Heart left ventricle (tissue), 16 donors: ENCODE measurements at places on chromosomes 2 and 18. TPM values are rescaled to one million over a fixed set of nuclear protein-coding genes. Genes with fewer than 3 reads are reported as not detected.

DNA sequence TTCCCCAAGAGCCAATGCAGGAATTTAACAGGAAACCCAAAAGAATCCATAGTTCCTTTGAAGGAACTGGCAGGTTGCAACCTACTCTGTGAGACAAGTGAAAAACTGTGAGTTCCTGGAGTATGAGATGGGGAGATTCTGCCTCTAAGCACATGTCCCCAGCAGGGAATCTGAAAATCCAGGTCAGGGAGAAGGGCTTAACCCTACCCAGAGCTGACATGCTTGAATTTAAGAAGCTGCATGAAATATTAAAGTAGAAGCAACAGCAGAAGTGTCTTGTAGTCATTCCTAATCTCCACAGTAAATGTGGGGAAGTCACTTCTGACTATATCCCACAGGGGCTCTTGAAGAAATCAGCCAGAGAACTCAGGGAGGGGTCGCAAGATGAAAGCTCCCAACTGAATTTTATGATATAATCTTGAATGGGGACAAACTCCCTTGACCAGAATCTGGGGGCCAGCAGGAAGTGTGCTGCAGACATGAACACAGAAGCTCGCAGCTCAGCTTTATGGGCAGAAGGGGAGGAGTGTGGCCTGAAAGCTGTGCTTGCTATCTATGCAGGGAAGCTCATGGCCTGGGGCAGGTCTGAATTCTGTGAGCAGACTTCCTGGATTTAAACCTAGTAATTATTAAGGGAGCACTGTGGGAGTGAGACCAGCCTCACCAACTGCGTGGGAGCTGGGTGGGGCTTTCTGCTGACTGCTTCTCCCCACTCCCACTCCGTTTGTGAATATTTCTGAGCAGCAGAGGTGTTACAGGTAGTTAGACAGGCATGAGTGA, 184.1 kb upstream of the KYNU start:
- DNase-seq = no peak
- no peaks in the 10 kb centered on the region for H3K36me3 ChIP-seq
- no peaks in the 10 kb centered on the region for H3K4me1 ChIP-seq

- H3K36me3 ChIP-seq = no peaks in the 10 kb centered on the region
- H3K4me1 ChIP-seq = no peaks in the 10 kb centered on the region
- no peak overlapping the region for H3K4me3 ChIP-seq
- no peak for DNase-seq
- H3K27ac ChIP-seq = no peak overlapping the region
Measured at GRCh38 chr18:56890632-56891031, 239.5 kb downstream of the WDR7 start.

GRCh38 chr2:157782057-157782845, 93.9 kb downstream of the ACVR1 start:
- DNase-seq = no peak
- no peaks in the 10 kb centered on the region for H3K27me3 ChIP-seq
- peaks cover 9% of the 10 kb centered on the region for H3K36me3 ChIP-seq
- no peaks in the 10 kb centered on the region for H3K4me1 ChIP-seq
- H3K27ac ChIP-seq = no peak overlapping the region

DNA sequence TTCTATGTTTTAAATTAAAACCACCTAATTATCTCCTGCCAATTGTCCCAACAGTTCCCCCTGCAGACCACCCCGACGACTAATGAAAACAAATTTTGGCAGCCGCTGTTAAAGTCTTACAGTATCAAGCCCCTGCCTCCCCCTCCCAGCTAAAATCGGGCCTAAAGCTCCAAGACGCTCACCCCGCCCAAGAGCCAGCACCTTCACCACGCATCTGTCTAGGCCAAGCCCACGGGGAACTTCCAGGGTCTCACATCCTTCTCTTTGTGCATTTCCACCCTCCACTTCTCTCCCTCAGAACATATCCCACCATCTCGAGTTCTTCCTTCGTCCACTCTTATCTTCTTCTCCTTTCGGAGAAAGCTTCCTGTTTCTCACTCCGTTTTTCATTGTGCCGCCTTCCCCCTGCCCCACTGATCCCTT, 445 bp downstream of the PRPF40A start:
- H3K27me3 ChIP-seq = no peaks in the 10 kb centered on the region
- peak overlapping the region; percentile 84 for H3K27ac ChIP-seq
- peak overlapping the region; percentile 92 for H3K4me3 ChIP-seq
- peaks cover 35% of the 10 kb centered on the region for H3K36me3 ChIP-seq
- peak; percentile 13 for DNase-seq

DNA sequence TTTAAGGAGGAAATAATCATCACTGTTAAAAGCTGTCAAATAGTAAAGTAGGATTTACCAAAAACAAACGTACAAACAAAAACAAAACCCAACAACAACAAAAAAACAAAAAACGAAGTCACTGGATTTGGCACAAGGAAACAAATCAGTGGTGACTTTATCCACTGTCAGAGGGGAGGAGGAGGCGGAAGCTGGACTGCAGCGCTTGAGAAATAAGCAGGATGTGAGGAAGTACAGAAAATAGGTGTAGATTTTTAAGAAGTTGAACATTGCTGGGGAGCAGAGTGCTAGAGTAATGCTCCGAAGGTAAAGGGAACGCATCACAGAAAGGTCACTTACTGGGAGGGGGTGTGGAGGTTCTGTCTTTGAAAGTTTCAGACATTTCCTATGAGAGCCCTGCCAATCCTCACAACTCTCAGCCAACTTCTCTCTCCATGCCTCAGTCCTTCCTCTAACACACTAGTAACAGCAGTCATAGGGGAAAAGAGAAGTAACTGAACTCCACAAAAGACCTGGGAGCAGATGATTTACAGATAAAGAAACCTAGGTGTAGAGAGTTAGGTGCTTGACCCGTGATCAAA, 220.2 kb upstream of the SMAD7 start:
- peaks cover 27% of the 10 kb centered on the region for H3K4me1 ChIP-seq
- no peak overlapping the region for H3K27ac ChIP-seq
- no peaks in the 10 kb centered on the region for H3K36me3 ChIP-seq
- H3K27me3 ChIP-seq = no peaks in the 10 kb centered on the region
- DNase-seq = no peak

DNA sequence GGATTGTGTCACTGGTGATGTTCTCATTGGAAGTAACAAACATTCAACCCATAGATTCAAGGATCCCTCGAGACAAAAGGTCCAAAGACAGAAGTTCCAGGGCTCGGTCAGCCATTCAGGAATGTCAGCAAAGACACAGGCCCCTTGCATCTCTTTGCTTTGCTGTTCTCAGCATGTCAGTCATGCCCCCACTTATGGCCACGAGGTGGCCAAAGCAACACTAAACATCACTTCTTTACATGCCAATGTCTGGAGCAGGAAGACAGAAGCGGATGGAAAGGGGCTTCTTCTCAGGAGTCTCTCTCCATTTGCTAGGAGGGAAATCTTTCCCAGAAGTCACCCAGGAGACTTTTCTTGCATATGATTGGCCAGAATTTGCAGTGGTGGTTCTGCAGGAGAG, 191.6 kb upstream of the SP5 start:
- peaks cover 12% of the 10 kb centered on the region for H3K4me1 ChIP-seq
- H3K27me3 ChIP-seq = no peaks in the 10 kb centered on the region
- H3K4me3 ChIP-seq = no peak overlapping the region

- H3K27ac ChIP-seq = no peak overlapping the region
- no peaks in the 10 kb centered on the region for H3K36me3 ChIP-seq
- H3K4me1 ChIP-seq = no peaks in the 10 kb centered on the region
- H3K27me3 ChIP-seq = no peaks in the 10 kb centered on the region
- H3K4me3 ChIP-seq = no peak overlapping the region
Measured at GRCh38 chr2:108870069-108870644, 83.6 kb downstream of the CCDC138 start.

- H3K36me3 ChIP-seq = no peaks in the 10 kb centered on the region
- DNase-seq = peak; percentile 94
- no peaks in the 10 kb centered on the region for H3K27me3 ChIP-seq
- H3K4me3 ChIP-seq = peak within 1 kb of the TSS; percentile 87
- H3K27ac ChIP-seq = no peak within 1 kb of the TSS
Measured at GRCh38 chr2:233854241-233854981, at the start of gene HJURP. TSS of gene HJURP (minus strand) at chr2:233854535. CDS start at chr2:233854500, 35 bp downstream.

DNA sequence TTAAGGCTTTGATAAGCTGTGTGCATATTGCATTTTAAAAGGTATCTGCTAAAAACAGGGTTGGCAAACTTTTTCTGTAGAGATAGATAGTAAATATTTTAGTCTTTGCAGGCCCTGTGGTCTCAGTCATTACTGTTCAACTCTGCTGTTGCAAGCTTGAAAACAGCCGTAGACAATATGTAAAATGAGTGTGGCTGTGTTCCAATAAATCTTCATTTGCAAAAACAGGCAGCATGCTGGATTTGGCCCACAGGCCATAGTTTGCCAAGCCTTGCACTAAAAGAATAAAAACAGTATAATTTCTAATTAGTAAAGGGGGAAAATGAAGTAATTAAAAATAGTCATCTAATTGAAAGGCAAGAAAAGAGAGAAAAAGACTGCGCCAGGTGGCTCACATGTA, 35.3 kb downstream of the GCKR start:
- no peaks in the 10 kb centered on the region for H3K4me1 ChIP-seq
- H3K4me3 ChIP-seq = no peak overlapping the region

DNA sequence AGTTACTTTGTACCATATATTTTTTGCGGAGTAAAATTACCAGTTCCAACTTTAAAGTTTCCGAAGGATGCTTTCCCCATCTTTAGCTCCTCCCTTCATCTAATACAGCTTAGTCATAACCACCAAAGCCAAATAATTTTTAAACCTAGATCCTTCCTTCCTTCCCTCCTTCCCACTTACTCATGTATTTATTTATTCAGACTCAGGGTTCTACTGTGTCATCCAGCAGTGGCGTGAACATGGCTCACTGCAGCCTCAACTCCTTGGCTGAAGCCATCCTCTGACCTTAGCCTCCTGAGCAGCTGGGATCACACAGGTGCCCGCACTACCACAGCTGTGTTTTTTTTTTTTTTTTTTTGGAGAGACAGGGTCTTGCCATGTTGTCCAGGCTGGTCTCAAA, 4.4 kb downstream of the LPIN2 start:
- no peak overlapping the region for H3K27ac ChIP-seq
- H3K4me3 ChIP-seq = no peak overlapping the region
- H3K27me3 ChIP-seq = no peaks in the 10 kb centered on the region
- no peaks in the 10 kb centered on the region for H3K36me3 ChIP-seq
- DNase-seq = no peak

DNA sequence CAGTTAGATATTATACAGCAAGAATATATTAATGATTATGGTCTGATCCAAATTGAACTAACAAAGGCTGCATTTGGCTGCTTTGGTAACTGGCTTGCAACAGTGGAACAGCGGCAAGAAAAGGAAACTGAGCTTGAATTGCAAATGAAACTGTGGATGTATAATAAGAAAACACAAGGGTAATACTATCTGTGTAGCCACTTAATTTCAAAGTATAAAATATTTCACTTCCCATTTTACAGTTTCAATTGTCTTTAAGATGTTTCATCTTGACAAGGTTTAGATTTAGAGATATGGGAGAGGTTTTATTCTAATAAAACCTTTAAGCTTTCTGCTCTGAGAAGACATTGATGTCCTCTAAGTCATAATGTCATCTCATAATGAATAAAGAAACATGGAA, 23.8 kb downstream of the WDR75 start:
- DNase-seq = no peak
- peaks cover 8% of the 10 kb centered on the region for H3K4me1 ChIP-seq
- no peaks in the 10 kb centered on the region for H3K27me3 ChIP-seq
- peaks cover 17% of the 10 kb centered on the region for H3K36me3 ChIP-seq
- H3K27ac ChIP-seq = no peak overlapping the region

GRCh38 chr2:240294514-240294913, 140.9 kb upstream of the GPC1 start:
- H3K36me3 ChIP-seq = no peaks in the 10 kb centered on the region
- peaks cover 16% of the 10 kb centered on the region for H3K4me1 ChIP-seq
- DNase-seq = no peak
- peak overlapping the region; percentile 62 for H3K27ac ChIP-seq
- no peaks in the 10 kb centered on the region for H3K27me3 ChIP-seq

- no peak overlapping the region for H3K27ac ChIP-seq
- H3K27me3 ChIP-seq = no peaks in the 10 kb centered on the region
- no peak overlapping the region for H3K4me3 ChIP-seq
- H3K36me3 ChIP-seq = no peaks in the 10 kb centered on the region
- H3K4me1 ChIP-seq = peaks cover 9% of the 10 kb centered on the region
Measured at GRCh38 chr2:67974559-67975430, 88.0 kb downstream of the C1D start.

DNA sequence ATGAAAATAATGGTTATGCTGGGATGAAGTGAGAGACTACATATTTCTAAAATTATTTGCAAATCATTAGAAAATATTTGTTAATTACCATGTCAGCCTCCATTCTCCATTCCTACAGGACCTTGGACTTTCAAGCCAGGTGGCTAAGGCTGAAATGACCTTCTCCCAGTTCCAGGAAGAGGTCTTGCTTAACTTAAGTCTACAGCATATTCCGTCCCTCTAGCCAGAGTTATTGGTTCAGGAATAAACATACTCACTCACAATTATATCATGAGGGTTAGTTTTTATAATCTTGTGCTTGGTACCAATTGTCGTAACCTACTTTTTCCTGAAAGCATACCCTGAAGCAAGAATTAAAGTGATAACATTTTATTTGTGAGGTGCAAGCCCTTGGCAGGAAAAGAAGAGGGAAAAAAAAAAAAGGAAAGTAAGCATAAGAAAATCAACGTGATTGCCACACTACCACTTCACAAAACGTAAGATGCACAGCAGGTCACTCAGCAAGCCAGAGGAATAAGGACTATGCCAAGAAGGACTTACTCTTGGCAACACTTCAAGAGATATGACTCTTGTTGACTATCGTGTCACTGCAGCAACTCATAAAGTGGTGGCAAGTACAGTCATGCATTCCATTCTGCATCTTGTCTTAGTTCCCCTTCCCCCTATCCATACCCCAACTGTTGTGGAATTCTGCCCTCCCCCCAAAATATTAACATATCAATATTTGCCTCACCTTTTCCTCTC, 479.1 kb downstream of the MBD2 start:
- no peaks in the 10 kb centered on the region for H3K36me3 ChIP-seq
- no peak overlapping the region for H3K27ac ChIP-seq
- no peaks in the 10 kb centered on the region for H3K27me3 ChIP-seq
- no peak for DNase-seq

GRCh38 chr18:10519366-10519765, 6.5 kb upstream of the NAPG start:
- no peaks in the 10 kb centered on the region for H3K27me3 ChIP-seq
- H3K4me1 ChIP-seq = peaks cover 5% of the 10 kb centered on the region
- peak overlapping the region; percentile 46 for H3K27ac ChIP-seq
- H3K4me3 ChIP-seq = no peak overlapping the region
- no peaks in the 10 kb centered on the region for H3K36me3 ChIP-seq
- no peak for DNase-seq

- no peak overlapping the region for H3K27ac ChIP-seq
- no peaks in the 10 kb centered on the region for H3K4me1 ChIP-seq
- H3K36me3 ChIP-seq = peaks cover 100% of the 10 kb centered on the region
- no peaks in the 10 kb centered on the region for H3K27me3 ChIP-seq
- DNase-seq = no peak
Measured at GRCh38 chr2:53886406-53887280, 26.9 kb upstream of the GPR75 start.

ATP5F1A gene
- 1,393 TPM for total RNA-seq

IL1RL2 gene
- 0.30 TPM for total RNA-seq

RPIA gene
- 11.5 TPM for total RNA-seq

SEPTIN10 gene
- 54.7 TPM for total RNA-seq

HOXD10 gene
- not detected for total RNA-seq

ZC3H8 gene
- total RNA-seq = 8.7 TPM

AQP12B gene
- total RNA-seq = not detected

UGT1A10 gene
- total RNA-seq = not detected

VPS54 gene
- total RNA-seq = 12.0 TPM

CD8A gene
- not detected for total RNA-seq

CXXC1 gene
- total RNA-seq = 35.2 TPM

LAMA3 gene
- total RNA-seq = 6.6 TPM
